ENCODE measurements at places on chromosomes 11 and 22.

GRCh38 chr11:118342503-118343161 is at the start of gene CD3D:
Gene CD3D, minus strand, starts transcription at chr11:118342705. Its CDS starts 98 bp downstream, at chr11:118342607.
- DNase-seq = no peak

GRCh38 chr11:1292644-1293618 is 16.5 kb downstream of the TOLLIP start:
- DNase-seq = no peak

DNA sequence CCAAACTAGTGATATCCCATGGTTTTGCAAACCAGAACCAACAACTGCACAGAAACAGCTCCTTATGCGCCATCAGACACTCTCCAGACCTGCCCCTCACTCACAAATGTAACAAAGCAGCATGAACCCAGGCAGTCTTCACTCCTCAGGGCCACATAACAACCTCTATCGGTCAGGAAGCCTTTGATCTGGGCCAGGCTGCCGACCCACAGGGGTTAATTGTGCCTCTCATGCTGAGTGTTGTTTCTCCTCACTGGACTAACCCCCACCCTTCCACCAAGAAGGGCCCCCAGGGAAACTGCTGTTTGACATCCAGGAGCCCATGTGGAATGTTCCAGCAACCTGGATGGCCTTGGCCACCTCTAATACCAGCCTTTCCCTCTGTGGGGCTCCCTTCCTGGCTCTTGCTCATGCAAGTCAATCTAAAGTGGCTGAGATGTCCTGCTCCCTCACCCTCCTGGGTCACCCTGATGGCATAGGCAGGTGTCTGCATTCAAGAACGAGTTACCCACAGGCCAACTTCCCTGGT is 7.9 kb upstream of the RGL4 start:
- no peak for DNase-seq

GRCh38 chr22:20857838-20858614 is 585 bp downstream of the PI4KA start:
- peak; percentile 88 for DNase-seq

DNA sequence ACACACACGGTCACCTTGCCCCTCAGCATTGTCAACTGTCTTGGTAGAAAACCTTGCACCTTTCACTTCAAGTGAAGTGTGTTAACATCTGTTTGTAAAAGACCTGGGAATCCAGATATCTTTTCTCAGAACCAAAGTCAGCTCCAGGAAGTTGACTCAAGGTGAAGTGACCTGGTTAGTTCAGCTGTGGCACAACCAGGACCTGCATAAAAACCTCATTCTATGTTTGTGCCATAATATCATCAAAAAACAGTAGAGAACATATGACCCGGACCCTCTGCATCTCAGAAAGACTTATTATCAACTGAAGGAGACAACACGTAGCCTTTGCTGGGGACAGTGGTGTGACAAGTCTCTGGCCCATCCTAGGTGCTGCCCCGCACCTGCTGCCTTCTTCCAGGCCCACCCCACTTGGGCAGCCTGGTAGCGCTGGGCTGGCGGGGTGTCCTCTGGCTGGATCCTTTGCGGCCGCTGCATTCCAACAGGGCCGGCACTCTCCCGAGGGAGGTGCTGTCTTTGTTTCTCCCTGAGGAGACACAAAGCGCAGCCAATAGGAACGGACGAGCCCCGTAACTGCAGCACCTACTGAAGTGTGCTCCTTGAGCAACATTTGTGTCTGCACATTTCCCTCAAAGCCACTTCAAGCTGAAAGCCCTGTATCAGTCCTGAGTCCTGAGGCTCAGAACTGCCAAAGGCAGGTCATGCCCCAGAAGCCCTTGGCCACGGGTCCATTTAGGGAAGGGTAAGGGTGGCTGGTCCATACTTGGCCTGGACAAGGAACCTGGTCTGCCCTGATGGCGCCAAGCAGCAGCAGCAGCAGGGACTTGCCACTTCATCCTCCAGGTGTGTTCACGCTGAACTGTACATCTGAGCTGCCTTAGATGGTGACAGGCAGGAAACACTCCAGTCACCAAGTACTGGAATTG is 25.2 kb downstream of the LRRC74B start:
- no peak for DNase-seq

DNA sequence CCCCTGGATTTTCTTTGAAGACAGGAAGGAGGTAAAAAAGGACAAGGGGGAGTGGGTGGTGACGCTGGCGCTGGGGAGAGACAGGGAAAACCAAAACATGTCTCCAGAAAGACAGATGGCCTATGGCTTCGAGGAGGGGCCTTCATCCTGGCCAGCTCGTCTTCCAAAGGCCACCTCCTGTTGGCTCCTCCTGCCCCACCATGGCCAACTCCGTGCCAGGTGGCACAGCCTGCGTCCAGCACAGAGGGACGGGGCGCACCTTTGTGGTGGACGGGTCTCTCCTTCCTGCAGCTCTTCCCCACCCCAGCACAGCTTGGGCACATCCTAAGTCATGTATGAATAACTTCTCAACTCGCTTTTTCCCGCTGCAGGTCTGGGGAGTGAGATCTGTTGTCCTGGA is 22.7 kb downstream of the IGSF9B start:
- no peak for DNase-seq

DNA sequence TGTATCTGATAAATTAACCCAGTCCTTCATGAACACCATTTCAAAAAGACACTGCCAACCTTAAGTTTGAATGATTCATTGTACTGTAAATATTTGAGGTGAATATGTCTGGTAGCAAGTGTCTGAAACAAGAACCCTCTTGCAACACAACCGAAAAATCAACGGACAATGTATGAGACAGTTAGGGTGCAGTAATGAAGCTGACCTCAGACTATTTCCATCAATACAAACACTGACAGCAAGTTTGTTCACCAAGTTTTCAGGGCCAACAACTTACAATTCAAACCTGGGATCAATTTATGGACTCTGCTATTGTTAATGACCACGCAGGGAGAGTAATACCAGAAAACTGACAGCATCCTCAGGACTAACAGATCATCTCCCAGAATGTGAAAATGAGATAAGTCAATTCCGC is 126.3 kb downstream of the CADM1 start:
- no peak for DNase-seq

DNA sequence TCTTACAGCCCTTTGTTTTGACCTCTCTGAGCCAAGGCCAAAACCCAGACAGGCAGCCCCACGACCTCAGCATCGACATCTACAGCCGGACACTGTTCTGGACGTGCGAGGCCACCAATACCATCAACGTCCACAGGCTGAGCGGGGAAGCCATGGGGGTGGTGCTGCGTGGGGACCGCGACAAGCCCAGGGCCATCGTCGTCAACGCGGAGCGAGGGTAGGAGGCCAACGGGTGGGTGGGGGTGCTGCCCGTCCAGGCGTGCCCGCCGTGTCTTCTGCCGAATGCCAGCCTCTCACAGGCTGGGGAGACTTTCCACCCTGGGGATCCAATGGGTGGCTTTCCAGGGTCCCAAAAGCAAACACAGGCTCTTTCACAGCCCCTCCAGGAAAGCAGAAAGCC is 37.1 kb upstream of the PPP6R3 start:
- DNase-seq = no peak

GRCh38 chr11:14414470-14415461 is 55.8 kb upstream of the RRAS2 start:
- DNase-seq = no peak

GRCh38 chr11:57154739-57155138 is 27.0 kb upstream of the LRRC55 start:
- peak; percentile 8 for DNase-seq

DNA sequence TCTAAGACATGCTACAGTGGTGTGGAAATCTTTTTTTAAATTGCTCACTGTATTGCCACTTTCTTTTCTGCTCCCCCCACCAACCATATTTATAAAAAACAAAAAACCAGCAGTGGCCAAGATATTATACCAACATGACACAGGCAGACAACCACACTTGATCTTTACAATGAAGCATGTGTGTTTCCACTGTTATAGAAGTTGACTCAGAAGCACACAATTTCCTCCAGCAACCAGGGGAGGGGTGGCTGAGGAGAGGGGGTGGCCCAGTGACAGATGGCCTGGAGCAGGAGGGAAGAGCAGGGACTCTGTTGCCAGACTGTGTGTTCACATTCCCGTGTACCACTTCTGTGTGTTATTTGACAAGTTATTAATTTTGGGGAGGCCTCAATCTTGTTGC is 14.8 kb downstream of the CD59 start:
- DNase-seq = peak; percentile 70

- DNase-seq = no peak
Observed at GRCh38 chr11:31607914-31608313, 98.3 kb downstream of the ELP4 start.

DNA sequence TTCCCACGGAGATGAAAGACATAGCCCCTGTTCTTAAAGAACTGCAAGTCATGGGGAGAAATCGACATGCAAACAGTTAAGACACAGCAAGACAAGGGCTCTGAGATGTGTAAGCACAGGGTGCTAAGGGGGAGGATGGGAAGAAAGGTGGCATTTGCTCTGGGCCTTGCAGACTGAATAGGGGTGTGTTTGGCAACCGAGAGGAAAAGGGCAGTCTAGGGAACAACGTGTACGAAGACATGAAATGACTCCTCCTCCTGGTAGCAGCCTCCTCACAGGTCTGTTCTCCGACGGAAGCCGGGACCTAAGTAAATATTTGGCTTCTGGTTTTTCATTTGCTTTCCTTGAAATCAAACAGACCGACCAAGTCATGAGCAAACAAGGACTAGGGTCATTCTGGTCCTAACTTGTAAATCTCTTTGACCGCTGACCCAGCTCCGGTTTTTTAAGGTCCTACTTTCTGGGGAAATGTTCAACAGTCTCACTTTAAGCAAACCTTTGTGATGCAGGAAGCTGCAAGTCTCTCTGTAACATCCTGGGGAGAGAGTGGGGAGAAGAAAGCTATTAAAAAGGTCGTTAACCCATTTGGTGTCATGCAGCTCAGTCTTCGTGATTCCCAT is 19.7 kb downstream of the NNMT start:
- peak; percentile 46 for DNase-seq

DNA sequence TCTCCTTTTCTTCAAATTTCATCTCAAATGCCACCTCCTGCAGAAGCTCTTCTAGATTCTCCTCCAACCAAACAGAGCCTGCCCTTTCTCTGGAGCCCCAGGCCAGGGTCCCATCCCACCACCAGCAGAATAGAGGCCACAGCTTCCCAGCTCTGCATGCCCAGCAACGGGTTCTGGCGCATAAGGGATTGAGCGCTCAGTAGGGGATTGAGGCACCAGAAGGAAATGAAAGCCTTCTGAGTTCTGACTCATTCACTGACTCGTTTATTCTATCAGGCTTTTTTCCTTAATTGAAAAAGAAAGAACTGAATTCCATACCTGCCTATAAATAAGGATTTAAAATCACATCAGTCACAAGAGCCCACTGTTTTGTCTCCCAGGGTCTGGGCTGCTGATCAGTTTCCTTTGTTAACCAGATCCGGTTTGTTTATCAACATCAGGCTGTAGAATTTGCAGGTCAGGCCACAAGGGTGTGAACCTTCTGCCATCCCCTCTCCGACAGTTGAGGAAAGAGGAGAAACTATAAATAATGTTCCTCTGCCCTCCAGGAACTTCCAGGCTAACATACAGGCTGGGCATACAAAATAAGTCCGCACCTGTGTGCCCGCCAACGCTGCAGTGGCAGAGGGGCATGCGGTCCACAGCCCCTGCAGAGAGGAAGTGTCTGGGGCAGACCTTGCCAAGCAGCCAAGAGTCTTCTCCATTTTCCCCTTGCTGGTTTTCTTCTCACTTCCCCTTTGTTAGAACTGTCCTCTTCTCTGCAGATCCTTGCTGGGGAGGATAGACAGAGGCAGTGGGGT is 63.5 kb upstream of the PRDM11 start:
- DNase-seq = no peak

GRCh38 chr22:24503137-24503842 is 8.2 kb downstream of the UPB1 start:
- peak; percentile 69 for DNase-seq

- peak; percentile 80 for DNase-seq
Observed at GRCh38 chr11:72446929-72447769, 12.8 kb upstream of the CLPB start.

- DNase-seq = peak; percentile 29
Observed at GRCh38 chr11:65551572-65552387, 6.4 kb downstream of the LTBP3 start.

DNA sequence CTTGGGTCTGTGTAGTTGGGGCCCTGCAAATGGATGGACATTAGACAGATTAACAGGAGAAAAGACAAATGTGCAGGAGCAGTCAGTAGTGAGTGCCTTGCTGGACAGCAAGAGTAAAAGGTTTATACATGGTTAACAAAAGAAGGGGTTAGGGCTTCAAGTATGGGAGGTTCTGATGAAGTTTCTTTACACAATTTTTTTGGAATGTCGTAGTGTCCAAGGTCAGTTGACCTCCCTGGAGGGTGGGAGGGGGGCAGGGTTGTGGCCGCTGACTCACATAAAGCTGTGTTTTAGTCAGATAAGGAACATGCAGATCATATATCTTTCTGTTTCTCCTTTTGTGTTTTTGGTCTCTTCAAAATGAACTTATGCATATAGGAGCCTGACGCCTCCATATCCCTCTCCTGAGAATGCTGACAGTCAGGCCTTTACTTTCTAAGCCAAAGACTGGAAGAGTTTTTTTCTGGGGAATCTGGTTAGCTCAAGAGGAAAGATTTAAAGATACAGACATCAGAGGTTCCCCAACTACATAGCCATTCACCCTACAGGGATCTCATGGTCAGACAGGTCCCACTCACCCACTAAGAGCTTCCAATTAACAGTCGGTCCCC is 134.3 kb downstream of the NECTIN1 start:
- peak; percentile 52 for DNase-seq

- DNase-seq = no peak
Observed at GRCh38 chr11:131913267-131913666, 542.9 kb downstream of the NTM start.

DNA sequence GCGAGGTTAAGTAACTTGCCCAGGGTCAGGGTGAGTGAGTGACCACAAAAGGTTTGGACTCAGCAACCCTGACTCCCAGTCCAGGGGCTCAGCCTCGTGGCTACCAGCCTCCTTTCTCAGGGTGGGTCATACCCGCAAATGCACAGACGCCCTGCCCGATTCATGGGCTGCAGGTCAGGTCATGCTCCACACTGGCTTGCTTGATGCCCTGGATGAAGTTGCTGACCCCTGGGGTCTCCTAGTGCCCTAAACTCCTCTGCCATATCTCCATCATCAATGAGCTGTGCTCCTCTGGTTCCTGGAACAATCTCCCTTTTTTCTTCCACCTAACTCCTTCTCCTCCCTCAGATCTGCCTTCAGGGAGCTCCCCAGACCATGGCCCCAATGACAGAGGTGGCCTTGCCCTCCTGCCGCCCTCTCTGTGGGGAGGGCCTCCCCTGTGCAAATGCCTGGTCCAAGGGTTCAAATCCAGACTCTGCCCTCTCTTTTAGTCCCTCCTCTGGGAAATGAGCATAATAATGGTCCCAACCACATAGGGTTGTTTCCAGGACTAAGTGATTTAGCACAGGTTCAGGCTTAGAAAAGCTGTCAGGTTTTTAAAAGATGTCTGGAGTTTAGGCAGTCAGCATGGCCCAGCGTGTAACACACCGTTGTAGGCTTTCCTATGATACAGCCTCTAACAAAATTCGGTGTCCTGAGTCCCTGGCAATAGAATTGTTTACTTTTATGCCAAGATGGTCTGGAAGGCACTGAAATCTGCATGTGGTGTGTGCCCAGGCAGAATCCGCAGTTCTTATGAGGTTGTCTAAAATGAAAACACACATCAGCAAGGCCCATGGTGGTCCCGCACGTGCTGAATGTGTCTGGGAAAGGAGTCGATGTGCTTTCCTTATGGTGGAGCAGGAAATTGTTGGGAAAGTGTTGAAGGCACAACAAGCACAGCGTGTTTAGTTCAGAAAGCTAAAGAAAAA is 63.6 kb downstream of the CD82 start:
- DNase-seq = no peak
